ENCODE measurements at places on chromosomes 4 and X.

DNA sequence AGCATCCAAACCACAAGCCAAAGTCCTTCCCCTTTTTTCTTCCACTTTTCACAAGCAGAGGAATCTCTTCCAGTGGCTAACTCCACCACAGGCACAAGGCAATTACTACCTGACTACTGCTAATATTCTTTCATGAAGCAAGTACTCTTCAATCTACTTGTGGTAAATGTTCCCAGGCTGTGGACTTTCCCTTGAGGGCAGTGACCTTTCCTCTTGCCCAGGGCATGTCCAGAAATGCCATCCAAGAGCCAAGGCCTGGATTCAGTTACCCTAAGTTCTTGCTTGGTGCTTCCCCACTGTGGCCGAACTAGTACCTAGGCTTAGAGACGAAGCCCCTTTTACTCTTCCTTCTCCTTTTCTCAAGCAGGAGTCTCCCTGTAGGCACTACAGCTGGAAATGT lies 400.7 kb downstream of the DCAF12L2 start:
- no peak for DNase-seq

GRCh38 chr4:168551945-168552695 lies 55.3 kb downstream of the PALLD start:
- no peak for DNase-seq

DNA sequence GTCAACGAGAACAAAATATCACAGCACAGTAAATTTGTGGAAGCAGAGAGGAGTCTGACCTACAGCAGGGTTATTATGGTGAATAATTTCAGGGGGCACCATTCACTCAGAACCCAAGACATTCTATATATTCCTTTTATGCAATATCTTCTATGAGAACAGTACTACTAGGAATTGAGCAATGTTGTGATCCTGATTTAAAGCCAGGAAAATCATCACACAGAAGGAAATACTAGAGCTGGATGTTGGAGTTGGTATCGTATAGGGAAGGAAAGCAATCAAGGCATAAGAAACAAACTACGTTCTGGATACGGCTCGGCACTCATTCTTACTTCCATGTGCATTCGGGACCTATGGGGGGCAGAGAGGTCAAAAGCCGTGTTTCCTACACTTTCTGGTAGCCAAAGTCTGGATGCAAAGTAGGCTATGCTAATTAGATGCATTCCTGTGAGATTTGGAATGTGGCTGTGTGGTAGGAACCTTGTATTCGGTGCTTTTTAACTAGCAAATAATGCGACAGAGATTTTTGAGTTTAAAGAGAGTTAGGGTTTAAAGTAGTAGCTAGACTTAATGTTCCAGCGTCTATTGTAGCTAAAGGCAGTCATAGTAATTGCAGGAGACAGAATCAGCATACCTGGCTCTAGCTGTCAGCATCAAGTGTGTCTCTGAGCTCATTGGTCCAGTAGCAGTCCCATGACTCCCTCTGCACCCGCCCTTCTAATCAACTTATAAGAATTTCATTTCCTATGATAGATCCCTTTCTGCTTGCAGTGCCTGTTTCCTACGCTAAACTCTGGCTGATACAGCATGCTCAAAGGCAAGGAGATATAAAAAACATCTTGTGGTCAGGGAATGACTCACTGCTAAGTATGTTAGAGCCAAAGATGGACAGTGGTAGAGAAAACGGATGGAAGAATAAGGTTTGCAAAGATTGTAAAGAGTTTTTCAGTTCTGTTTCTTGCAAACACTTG lies 43.3 kb upstream of the PDGFC start:
- DNase-seq, result no peak

DNA sequence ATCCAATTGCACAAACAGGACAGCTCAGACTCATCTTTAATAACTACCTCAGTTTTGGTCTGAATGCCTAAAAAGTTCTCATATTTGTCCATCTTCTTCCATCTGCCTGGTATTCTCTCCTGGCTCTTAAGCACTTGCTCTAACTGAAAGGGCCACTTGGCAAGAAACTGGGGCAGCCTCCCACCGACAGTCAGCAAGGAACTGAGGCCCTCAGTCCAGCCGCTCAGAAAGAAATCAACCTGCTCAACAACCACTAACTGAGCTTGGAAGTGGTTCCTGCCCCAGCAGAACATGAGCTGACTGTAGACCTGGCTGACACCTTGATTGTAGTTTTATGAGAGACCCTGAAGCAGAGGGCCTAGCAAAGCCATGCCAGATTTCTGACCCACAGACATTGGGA lies 84.4 kb downstream of the PPEF2 start:
- DNase-seq, result no peak

GRCh38 chr4:140315019-140315418 lies 58.4 kb upstream of the SCOC start:
- DNase-seq, result no peak

DNA sequence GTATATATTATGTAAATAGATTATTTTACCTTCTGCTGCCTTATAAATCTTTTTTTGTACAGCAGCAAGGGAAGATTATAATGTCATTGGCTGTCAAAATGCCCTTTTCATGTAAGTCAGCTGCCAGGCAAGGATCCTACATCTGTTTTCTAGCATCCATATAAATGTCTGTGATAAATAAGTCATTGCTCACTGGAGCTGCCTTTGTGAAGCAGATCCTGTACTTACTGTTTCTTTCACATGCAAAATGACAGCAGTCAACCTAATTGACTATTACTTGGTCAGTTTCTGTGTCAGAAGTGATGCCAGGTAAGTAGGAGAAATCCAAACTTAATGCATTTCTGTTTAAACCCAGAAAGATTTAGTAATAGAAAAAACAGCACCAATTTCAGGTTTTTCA lies 620.7 kb downstream of the RPA4 start:
- no peak for DNase-seq

- DNase-seq, result no peak
These were observed 11.5 kb downstream of the CXCL2 start for GRCh38 chr4:74087481-74087880.

GRCh38 chrX:45196701-45197100 lies 4.0 kb downstream of the DIPK2B start:
- no peak for DNase-seq

DNA sequence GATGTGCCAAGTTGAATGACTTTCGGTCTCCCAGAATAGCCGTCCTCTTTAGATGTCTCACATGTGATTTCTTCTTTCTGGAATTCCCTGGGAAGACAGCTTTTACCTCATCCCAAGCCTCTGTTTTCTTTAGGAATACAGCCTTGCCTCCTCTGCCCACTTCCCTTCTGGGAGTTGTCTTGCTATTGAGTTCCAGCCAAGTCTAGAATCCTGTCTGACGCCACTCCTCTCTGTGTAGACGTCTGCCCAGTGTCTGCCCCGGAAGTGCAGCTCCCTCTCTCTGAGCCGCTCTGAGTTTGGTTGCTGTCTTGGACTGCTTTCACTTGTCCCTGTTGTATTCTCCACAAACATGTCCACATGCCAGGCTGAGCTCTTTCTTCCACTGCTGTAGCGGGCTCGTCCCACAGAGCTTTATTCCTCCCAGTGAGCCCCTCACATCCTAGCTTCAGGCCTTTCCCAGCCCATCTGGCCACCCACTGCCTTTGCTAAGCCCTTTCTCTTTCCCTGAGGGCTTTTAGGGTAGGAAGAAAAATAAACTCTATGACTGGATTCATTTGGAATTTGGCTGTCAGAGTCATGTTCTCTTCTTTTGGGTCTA lies 9.0 kb upstream of the IGFBP7 start:
- DNase-seq, result no peak

DNA sequence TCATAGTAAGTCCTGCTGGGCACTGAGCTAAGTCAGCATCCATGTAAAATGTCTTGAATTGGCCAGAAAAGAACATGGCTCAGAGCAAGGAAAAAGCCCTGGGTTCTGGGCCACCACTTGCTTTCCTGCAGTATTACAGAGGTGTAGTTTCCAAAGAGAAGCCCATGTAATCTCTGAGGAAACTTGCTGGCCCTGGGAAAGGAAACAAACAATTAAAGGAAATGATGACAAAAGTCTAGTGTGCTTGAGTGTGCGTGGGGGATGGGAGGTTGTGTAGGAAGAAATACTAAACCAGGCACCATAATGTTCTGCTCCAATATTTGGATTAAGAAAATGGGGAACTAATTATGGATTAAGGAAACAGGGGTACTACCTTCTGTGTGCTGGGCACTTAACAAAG lies 39.5 kb upstream of the SMIM10L2A start:
- no peak for DNase-seq

DNA sequence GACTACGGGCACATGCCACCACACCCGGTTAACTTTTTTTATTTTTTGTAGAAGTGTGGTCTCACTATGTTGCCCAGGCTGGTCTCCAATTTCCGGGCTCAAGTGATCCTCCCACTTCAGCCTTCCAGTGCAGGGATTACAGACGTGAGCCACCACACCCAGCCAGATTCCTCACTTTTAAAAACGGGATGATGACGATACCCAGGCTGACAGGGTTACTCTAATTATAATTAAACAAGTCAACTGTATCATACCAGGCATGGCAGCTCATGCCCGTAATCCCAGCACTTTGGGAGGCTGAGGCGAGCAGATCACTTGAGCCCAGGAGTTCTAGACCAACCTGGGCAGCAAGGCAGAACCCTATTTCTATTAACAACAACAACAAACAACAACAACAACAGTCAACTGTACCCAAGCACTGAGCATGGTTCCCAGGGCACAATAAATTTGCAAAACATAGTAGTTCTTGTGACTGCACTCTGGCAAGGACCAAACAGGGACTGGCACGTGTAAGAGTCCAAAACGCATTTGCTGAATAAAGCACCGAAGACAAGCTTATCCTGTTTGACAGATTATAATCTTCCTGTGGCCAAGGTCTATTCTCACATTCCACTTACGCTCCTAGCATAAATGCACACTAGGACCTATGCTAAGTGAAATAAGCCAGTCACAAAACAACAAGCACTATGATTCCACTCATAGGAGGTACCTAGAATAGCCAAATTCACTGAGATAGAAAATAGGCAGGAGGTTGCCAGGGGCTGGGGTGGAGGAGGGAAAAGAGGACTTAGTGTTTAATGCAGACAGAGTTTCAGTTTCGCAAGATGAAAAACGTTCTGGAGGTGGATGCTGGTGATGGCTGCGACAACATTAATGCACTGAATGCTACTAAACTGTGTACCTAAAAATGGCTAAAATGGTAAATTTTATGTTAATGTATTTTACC lies 77.5 kb downstream of the IRF2 start:
- DNase-seq, result no peak

GRCh38 chr4:110041735-110042134 lies 129.1 kb downstream of the EGF start:
- DNase-seq, result no peak

GRCh38 chr4:3291969-3292570 lies 751 bp upstream of the RGS12 start:
- no peak for DNase-seq

- DNase-seq, result no peak
These were observed 199.9 kb downstream of the ENOX2 start for GRCh38 chrX:130702867-130703707.

GRCh38 chr4:9792381-9792780 lies 10.9 kb downstream of the DRD5 start:
- DNase-seq, result no peak

- DNase-seq, result no peak
These were observed 23.9 kb downstream of the SRD5A3 start for GRCh38 chr4:55369968-55370367.

DNA sequence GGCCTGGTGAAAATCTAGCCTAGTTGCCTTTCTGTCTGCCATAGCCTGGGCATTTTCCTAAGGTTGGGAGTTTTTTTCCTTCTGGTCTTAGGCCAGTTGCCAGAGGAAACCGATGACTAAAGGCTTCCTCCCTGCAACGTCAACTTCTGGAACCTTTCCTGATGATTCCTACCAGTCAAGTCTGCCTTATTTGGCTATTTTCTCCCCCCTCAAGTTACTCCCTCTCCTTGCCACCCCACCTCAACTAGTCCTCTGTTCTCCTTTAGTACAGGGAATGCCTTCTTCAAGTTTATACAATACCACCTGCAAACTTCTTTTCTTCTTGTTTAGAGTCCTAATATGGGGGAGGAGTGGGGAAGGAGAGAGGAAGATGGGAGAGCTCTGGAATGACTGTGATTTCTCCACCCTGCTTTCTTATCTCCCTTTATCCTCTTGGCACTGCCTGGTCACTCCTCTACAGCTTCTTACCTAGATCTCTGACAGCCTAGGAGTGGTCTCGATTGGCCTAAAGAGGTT lies 10.6 kb downstream of the MSN start:
- no peak for DNase-seq

GRCh38 chrX:12011075-12011474 lies 127.2 kb upstream of the FRMPD4 start:
- no peak for DNase-seq

- DNase-seq, result no peak
These were observed 1074.2 kb upstream of the INTU start for GRCh38 chr4:126558596-126558995.

DNA sequence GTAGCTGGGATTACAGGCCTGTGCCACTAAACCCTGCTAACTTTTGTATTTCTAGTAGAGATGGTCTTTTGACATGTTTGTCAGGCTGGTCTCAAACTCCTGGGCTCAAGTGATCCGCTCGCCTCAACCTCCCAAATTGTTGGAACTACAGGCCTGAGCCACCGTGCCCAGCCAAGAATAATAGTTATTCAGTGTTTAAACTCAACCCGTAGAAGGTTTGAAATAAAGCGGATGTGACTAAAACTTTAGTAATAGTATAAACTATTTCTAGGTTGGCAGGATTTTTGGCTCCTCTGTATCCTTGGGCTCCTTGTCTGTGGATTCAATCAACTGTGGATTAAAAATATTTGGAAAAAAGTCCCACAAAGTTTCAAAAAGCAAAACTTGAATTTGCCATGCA lies 37.8 kb downstream of the PCDH10 start:
- DNase-seq, result no peak

DNA sequence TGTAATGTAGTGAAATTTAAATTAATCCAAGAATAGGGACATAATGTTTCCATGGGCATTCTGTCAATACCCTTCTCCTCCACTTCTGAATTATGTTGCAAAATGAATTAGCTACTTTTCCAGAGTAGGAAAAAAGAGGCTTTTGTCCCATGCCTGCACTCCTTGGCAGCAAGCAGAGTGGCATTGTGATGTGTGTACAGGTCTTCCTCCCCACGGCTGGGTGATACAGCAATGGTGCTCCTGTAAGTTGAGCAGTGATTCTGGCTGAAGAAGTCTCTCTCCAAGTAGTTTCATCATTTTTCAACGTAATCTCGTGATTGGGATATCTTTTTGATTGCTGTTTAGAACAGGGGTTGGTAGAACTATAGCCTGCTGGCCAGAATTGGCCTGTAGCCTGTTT lies 59.9 kb downstream of the KIT start:
- DNase-seq, result no peak

GRCh38 chr4:7199129-7199725 lies 6.9 kb downstream of the SORCS2 start:
- no peak for DNase-seq

Data from GM06990 (cell line).